Activated naive CD4-positive, alpha-beta T cell (primary cell): ENCODE measurements at places on chromosomes 2 and 18.

DNA sequence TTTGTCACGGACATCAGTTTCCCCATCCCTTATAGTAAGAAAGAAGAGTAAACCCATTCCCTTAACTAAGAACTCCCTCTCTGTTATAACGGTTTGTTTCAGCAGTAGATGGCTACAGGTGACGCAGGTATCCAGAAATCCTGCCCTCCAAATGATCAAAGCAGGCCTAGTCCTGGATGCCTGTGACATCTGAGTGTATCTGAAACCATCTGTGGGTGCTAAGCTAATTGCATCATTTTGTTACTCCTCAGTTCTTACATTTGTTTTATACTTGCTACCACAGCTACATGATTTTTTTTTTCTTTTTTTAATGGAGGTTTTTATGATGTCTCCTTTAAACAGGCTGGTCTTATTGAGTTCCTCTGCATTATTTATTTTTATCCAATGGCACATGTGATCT, 55.1 kb downstream of the AAK1 start:
- DNase-seq: no peak

DNA sequence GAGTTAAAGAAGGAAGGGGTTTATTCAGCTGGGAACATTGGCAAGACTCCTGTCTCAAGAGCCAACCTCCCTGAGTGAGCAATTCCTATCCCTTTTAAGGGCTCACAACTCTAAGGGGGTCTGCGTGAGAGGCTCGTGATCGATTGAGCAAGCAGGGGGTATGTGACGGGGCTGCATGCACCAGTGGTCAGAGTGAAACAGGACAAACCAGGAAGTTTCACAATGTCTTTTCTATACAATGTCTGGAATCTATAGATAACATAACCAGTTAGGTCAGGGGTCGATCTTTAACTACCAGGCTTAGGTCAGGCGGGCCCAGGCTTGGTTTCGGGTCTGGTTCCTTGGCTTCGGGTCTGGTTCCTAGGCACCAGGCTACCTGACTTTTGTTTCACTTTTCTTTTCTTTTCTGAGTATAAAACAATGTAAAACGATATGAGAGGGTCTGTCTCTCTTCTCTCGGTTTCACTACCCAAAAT, 30.1 kb upstream of the LIPG start:
- no peak for DNase-seq

GRCh38 chr2:50591642-50592041, 440.3 kb downstream of the NRXN1 start:
- no peak for DNase-seq

- DNase-seq: no peak
These were observed 4.1 kb upstream of the VRK2 start for GRCh38 chr2:58042486-58042970.

GRCh38 chr2:143696651-143697050, 567.4 kb downstream of the ARHGAP15 start:
- DNase-seq: no peak

DNA sequence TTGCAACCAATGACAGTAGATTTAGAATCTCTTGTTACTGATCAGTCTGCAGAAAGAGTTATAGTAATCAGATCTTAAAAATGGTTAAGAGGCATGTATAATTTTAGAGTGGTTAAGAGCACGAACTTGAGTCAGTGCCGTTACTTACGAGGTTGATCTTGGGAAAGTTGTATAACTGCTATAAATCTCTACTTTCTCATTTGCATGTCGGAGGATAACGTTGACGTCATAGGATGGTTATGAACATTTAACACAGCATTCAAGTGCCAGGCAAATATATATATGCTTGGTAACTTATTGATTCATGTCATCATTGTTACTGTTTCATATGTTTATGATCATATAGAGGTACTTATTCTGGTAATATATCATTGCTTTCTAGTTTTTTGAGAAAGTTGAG, 146.2 kb downstream of the ARHGAP28 start:
- no peak for DNase-seq

GRCh38 chr2:239805043-239805329, 220.2 kb downstream of the NDUFA10 start:
- no peak for DNase-seq

DNA sequence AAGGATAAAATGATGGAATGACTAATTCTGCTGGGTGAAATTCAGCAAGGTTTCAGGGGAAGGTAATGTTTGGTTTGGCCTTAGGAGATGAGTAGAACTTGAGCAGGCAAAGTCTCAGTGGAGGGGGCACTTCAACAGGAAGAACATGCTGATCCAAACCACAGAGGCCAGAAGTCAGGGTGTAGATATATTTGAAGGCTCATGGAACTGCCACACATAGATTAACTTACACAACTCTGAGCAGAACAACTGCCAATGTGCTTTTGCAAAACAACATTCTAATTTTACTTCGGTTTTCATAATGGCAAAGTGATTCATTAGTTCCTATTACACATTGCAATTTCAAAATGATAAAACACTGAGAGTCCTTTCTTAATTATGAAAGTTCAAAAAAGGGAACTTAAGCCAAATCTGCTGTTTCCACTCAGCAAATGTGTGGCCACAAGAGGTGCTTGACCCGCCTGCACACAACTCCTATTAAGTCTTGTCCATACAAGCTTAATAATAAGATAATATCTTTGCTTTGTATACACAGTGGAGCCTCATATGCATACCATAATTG, 284.8 kb downstream of the MREG start:
- no peak for DNase-seq

DNA sequence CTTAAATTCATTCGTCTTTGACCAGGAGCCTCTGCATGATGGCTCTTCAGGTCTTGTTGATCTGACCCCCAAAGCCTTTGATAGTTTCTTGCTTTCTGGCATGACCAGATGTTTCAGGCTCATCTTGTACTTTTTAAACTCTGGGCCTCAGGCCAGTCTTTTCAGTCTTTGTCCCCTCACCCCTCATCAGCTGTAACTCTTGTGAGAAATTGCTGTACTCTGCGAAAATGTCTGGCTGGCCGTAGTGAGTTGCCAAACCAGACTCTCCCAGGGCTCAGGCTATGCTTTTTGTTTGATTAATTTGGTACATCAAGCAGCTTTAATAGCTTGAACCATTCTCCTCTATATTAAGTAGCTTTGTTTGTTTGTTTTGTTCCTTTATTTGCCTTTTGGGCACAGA, 75.9 kb downstream of the BABAM2 start:
- DNase-seq: no peak

GRCh38 chr2:239829326-239829725, 195.8 kb downstream of the NDUFA10 start:
- no peak for DNase-seq

- DNase-seq: no peak
These were observed 14.8 kb downstream of the FBXO48 start for GRCh38 chr2:68452158-68452900.

- no peak for DNase-seq
These were observed 8.9 kb downstream of the INPP4A start for GRCh38 chr2:98453531-98453930.

DNA sequence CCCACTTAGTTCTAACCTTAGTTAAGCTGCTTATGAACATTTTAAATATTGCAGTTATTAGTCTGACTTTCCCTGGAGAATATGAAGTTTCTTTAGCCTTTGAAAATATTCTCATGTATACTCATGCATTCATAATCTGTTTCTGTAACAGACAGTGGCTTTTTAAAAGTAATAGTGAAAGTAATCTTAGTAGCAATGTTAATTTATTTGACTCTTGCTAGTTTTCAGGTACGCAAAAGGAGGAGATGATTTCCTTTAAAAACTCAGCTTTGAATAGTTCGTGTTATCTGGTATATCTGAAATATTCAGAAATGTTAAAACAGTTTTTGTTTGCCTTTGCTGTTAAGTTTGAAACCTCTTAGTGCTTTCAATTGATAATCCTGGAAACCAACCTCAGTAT, 3.8 kb downstream of the ANKRD12 start:
- no peak for DNase-seq

GRCh38 chr2:223932816-223933800, 12.0 kb downstream of the WDFY1 start:
- DNase-seq: no peak

- DNase-seq: no peak
These were observed 32.5 kb downstream of the CPO start for GRCh38 chr2:206971805-206972204.

GRCh38 chr18:9695605-9696004, 12.5 kb upstream of the RAB31 start:
- DNase-seq: no peak

DNA sequence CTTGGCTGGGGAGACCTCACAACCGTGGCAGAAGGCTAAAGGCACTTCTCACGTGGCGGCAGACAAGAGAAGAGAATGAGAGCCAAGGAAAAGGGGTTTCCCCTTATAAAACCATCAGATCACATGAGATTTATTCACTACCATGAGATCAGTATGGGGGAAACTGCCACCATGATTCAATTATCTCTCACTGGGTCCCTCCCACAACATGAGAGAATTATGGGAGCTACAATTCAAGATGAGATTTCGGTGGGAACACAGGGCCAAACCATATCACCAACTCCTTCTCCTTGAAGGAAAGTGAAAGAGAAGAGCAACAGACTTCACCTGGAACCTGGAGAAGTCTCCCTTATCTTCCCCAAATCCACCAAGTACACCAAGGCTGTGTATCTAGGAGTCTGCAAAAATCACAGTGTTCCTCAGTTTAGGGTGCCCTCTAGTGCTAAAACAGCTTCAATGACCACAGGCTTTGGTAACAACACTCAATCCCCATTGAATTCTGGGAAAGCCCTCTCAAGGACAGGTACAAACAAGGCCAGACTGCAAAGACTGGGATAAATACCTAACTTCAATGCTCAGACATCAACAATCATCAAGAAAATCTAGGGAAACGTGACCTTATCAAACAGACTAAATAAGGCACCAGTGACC, 148.8 kb upstream of the SRD5A2 start:
- DNase-seq: no peak

DNA sequence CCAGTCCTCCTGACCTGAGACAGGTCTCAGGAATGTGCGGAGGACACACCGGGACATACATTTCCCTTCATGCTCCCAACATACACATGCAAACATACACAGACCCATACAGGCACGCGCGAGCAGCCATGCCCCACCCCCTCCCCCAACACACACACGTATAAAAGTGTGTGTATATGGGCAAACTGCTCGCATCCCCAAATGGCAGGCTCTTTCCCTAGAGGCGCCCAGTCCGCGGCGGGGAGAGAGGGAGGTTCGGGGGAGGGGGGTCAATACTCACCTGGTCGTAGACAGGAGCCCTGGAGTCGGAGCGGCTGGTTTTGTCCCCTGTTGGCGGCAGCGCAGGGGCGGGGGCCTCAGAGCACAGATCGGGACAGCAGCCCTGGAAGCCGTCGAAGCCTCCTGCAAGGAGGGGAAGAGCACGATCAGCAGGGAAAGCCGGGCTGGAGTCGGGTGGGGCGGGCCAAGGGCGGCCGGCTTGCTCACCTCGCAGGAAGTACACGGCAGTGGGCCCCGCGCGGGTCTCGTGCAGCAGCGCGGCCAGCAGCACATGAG, 682 bp downstream of the DUSP2 start:
- peak; percentile 27 for DNase-seq

- no peak for DNase-seq
These were observed 29.7 kb upstream of the GPR55 start for GRCh38 chr2:230954746-230955145.

- no peak for DNase-seq
These were observed 116.3 kb downstream of the SEPTIN10 start for GRCh38 chr2:109497463-109497862.

DNA sequence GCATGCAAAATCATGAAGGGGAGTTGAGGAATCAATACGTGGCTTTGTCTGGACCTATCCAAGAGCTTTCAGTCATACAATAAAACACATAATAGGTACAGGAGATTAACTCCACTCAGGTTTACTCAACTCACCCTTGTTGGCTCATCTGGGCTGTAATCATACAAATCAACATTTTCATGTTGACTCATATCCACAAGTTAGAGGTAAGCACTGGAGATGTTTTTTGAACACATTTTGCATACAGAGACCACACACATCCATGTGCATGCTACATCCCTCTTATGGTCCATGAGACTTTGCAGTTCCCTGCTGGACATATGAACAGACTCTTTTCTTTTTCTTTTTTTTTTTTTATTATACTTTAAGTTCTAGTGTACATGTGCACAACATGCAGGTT, 336.9 kb upstream of the PIK3C3 start:
- no peak for DNase-seq

GRCh38 chr2:180364719-180365118, 357.6 kb upstream of the CWC22 start:
- no peak for DNase-seq

DNA sequence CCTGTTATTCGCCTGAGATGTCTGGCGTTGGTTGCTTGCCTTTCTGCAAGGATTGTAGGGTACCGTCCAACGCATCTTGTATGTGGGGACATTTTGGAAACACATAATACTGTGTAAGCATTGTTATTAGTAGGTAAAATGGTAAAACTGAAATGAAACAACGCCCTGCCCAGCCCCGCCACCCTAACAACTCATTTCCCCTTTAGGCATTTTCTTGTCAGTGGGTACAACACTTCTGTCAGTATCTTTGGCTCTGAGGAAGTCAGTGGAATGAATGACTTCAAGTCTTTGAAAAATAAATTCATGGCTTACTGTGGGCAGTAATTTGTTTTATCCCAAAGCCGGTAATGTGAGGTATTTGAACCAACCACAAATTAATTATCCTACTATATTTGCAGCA, 86.0 kb downstream of the FMNL2 start:
- no peak for DNase-seq

GRCh38 chr18:22283116-22283395, 113.7 kb downstream of the GATA6 start:
- no peak for DNase-seq

GRCh38 chr2:39228413-39229209, 15.2 kb downstream of the CDKL4 start:
- no peak for DNase-seq

- DNase-seq: no peak
These were observed 14.0 kb downstream of the TMEM127 start for GRCh38 chr2:96251721-96252292.

- no peak for DNase-seq
These were observed 7.0 kb upstream of the OSBPL1A start for GRCh38 chr18:24404591-24404990.

GRCh38 chr2:6312367-6312766, 553.3 kb downstream of the CMPK2 start:
- DNase-seq: no peak

DNA sequence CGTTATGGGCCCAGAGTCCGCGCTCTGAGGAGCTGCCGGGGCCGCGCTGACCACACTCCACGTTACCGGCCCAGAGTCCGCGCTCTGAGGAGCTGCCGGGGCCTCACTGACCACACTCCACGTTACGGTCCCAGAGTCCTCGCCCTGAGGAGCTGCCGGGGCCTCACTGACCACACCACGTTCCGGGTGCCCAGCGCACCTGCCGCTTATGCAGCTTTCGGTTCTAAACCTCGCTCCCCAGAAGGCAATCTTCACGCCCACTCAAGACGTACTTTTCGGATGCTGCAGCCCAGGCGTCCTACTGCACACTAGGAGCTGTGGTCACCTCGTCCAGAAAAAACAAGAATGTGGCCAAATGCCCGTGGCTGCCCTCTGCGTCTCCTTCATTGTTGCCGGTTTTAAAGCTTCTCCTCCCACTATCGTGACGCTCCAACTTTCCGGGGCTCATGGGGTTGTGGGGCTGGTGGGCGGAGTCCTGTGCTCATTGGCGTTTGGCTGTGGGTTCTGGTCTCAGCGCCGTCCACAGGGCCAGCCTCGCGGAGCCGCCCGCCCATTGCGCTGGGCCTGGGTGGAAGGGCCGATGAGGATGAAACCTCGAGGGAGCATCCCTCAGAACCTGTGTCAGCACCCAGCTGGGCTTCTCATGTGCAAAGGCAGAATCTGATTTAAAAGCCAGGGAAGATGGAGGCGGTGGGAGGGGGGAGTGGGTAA, 11.9 kb downstream of the KCNG2 start:
- DNase-seq: no peak

GRCh38 chr2:240131941-240132650, 4.0 kb downstream of the COPS9 start:
- no peak for DNase-seq

- no peak for DNase-seq
These were observed 346.5 kb upstream of the ETAA1 start for GRCh38 chr2:67050622-67051021.
